ENCODE measurements at places on chromosomes 4 and X.
A peak's percentile ranks its signal among the peaks of the same experiment; 100 is the strongest.

DNA sequence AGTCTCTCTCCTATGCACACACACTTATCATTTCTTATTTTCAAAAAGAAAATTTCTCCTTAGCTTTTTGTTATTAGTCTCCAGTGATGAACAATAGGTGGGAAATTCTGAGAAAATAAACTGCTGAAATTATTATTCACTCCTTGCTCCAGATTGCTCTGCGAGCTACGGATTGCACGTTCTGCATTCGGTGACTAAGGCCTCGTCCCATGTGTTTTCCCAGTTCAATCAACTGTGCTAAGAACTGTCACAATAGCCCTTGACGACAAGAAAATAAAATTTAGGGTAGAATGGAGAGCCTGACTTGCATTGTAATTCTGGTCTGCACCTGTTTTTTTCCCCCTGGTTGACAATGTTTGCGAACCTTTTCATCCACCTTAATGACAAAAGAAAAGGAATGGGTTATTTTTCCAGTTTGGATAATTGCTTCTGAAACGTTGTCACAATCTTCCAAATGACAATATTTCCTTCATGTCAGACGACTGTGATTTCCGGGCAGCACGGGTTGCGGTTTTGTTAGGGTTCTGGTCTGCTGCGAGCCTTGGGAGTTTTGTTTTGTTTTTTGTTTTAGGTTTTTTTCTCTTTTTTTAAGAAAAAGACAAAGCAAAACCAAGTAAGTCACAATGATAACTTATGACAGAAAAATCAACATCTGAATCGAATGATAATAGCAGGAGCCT, 124.5 kb upstream of the NOCT start:
- no peak for DNase-seq

GRCh38 chr4:82645936-82646565, 84.3 kb upstream of the TMEM150C start:
- no peak for DNase-seq

GRCh38 chrX:140572724-140573123, 67.9 kb upstream of the SOX3 start:
- DNase-seq: peak; percentile 29

DNA sequence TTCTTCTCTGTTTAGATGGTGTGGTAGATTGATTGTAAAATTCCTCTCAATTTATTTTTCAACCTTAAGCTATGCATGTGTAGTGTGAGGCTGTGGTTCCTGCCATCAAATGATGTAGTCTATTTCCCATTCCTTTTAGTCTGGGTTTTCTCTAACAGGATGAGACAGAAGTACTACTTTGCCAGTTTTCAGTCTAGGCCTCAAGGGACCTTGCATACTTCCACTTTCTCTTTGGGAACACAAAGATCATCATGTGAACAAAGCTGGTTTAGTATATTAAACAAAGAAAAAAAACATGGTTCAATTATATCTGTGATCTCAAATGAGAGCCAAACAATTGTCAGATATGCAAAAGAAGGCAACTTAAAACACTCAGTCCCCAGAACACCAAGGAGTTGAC, 1284.0 kb downstream of the RAPGEF2 start:
- DNase-seq: no peak

- no peak for DNase-seq
Measured at GRCh38 chrX:71214604-71215337, 8.3 kb upstream of the GJB1 start.

DNA sequence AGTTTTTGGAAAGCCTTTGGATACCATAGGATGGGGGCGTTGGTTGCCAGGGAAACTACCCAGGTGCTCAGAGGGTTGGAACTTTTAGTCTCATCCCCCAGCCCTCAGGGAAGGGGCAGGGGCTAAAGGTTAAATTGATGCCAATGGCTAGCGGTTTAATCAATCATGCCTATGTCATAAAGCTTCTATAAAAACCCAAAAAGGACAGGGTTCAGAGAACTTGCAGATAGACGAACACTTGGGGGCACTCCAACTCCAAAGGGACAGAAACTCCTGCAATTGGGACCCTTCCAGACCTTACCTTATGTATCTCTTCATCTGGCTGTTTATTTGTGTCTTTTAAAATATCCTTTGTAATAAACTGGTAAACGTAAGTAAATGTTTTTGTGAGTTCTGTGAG, 30.0 kb upstream of the GPR173 start:
- no peak for DNase-seq

DNA sequence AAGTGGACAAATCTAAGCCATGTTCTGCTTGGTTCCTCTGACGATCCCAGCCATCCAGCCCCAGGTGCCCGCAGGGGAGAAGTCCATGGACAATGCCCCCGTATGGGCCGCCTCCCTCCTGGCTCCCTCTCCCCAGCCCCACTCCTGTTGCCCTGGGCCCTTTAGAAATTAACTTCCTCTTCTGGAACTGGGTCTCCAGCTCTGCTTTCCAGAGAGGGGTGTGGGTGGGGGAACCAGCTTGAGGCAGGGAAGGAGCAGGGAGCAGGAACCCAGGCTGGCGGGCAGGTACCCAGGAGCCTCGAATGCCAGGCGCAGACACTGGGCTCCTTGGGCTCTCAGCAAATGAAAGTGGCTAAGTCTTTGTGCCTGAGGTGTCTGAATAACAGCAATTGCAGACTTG, 12.7 kb upstream of the ABLIM2 start:
- DNase-seq: no peak

GRCh38 chrX:153573984-153574383, 25.0 kb downstream of the CCNQ start:
- DNase-seq: no peak

GRCh38 chr4:176406736-176407135, 87.0 kb downstream of the SPCS3 start:
- DNase-seq: no peak

- DNase-seq: no peak
Measured at GRCh38 chrX:133601116-133601515, 185.8 kb upstream of the GPC4 start.

GRCh38 chr4:5758741-5759140, 47.7 kb downstream of the EVC start:
- no peak for DNase-seq

GRCh38 chrX:47497271-47497888, 14.4 kb upstream of the ZNF41 start:
- no peak for DNase-seq

- no peak for DNase-seq
Measured at GRCh38 chrX:40175511-40176350, 78.0 kb upstream of the BCOR start.

GRCh38 chr4:17098401-17098800, 200.0 kb upstream of the LDB2 start:
- DNase-seq: no peak

DNA sequence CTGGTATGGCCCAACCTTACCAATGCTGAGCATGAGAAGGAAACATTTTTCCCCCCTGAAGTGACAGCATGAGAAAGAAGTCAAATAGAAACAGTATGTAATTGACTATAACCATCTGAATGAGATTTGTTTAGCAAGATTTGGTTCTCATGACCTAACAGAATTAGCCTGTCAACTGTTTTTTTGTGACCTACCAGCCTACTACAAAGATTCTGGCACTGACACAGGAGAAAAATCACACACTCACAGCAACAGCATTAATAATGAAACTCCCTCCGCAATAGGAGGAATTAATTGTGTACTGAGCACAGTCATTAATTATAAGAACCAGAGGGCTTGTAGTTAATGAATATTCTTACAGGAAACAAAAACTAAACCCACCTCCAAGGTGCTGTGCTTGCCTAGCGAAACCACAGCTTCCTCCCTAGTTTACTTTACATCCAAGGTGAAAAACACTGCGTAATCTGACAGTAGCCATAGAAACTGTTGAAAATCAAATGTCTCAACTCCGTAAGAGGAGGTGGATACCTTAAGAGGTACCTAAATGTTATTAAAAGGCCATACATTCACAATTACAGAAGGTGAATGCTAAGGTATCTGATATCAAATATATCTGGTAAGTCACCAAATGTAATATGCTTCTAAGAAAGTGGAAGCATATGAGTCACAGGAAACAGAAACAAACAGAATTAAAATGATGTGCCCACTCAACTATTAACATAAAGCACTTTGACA, 34.9 kb downstream of the MMRN1 start:
- DNase-seq: no peak

DNA sequence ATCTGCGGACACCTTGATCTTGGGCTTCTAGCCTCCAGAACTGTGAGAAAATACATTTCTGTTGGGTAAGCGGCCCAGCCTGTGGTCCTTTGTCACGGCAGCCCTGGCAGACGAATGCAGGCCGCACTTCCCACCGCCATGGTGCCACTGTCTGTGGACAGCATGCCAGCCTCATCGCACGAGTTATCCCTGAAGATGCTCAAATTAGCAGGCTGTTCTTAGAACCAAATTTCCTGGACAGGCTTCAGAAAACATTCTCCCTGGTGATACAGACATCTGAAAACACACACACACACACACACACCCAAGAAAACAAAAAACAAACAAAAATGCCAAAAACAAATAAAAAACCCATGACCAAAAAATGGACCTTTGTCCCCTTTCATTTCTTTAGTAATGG, 343.5 kb upstream of the GATB start:
- no peak for DNase-seq

DNA sequence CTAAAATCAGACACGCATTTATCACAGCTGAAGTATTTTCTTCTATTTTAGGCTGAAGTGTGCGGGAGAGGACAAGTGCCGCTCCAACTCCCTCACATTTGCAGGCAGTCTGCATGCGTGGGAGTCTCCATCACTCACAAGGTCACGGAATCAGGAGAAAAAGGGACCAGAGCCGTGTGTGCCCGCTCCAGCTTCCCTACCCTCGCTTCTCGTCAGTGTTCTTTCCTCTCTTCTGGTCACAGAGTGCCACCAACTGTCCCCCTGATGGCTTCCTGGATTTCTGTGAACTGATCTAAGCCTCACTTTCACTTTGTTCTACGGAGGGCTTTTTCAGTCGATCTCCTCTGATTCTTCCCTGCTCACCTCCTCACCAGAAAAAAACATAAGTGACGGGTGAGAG, 407.4 kb upstream of the AADAT start:
- peak; percentile 39 for DNase-seq

DNA sequence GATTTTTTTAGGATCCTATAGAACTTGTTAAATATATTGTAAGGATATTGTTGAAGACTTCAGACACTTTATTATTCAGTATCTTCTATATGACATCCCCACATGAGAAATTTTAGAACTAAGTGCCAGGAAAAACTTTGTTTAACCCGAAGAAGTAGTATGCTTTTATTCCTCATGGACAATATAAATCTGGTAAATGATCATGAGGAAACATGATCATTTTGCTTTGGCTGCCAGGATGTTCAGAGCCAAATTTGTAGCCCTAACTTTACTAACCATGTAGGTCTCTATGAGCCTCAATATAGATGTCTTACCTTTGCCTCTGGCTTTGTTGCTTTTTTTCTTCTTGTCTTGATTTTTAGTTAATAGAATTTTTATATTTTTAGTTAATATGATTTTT, 77.8 kb upstream of the TEX13D start:
- DNase-seq: no peak

DNA sequence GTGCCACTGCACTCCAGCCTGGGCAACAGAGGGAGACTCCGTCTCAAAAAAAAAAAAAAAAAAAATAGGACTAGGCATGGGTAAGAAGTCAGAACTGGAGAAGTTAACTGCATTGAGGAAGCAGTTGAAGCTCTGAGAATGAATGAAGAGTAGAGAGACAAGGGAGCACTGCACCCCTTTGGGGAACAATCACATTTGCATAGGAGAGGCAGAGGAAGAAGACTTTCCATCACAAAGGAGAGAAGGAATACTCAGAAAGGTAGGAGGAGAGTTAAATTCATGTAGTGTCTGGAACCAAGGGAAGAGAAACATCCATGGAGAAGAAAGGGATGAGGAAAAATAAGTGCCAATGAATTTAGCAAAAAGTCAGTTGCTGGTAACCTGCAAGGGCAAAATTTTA, 72.4 kb downstream of the GPC3 start:
- no peak for DNase-seq

DNA sequence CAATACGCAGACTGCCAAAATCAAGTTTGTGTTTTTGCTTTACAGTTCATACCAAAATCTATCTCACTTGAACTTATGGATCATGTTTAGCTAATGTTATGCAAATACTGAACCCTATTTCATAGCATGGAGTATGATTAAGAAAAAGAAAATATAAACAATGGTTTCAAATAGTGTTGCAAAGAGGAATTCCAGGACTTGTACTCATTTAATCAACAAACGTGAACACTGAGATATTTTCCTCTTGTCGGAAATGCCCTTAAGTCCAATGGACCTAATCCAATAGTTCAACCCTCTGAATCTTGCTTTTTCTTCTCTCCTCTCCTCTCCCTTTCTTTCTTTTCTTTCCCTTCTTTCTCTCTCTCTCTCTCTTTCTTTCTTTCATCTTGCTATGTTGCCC, 30.8 kb downstream of the RASL11B start:
- no peak for DNase-seq

All from D341Med (cell line).